ENCODE measurements at places on chromosomes 2 and 18.

DNA sequence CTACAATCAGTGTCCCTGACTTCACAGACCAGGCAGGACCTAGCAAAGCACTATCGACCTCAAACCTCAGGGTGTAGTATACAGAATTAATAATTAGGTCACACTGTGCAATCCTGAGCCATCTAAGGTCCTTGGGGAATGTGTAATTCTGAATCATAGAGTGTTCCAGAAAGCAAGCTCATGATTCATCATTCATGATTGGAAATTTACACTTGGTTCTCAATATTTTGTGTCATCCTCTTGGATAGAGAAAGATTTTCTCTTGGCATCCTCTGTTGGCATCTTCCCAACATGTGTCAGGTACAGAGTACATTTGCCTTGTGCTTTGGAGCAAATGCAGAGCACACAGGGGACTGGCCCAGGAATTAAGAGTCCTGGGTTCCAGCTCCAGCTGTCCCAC is 245.0 kb upstream of the NT5C1B start:
- no peak for DNase-seq

GRCh38 chr2:15889442-15890123 is 50.8 kb upstream of the MYCN start:
- no peak for DNase-seq

GRCh38 chr2:227447606-227448005 is 24.4 kb upstream of the AGFG1 start:
- no peak for DNase-seq

DNA sequence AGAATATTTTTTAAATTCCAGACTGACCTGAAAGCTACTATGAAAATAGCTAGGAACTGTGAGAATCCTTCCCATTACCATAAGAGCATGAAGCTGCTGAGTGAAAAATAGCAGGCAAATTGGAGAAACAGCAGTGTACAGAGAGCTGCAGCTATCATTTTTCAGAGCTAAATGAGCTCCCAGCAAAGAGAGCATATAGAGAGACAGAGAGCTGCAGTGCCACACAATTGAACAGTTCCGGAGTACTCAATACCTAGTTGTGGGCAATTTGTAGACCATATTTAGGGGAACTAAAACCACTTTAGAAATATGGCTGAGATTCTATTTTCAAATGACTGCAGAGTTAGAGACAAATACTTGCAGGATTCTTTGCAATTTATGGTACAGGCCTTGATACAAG is 645.3 kb downstream of the STK39 start:
- DNase-seq = no peak

- peak; percentile 24 for DNase-seq
Measured at GRCh38 chr2:40477361-40477760, 25.5 kb upstream of the SLC8A1 start.

DNA sequence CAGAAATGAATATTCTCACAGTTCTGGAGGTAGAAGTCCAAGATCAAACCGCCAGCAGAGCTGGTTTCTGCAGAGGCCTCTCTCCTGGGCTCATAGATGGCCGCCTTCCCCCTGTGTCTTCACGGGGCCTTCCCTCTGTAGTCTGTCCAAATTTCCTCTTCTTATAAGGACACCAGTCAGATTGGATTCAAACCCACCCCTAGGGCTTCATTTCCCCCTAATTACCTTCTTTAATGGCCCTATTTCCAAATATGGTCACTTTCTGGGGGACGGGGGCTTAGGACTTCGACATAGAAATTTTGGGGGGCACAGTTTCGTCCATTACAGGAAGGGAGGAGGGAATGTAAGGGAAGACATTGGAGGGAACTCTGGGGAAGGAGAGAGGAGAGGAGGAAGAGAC is 132.6 kb downstream of the DDX1 start:
- DNase-seq = no peak

Data from inflammatory macrophage (primary cell).